ENCODE measurements at places on chromosomes 6 and 20. TPM values are rescaled to one million over a fixed set of nuclear protein-coding genes. Genes with fewer than 3 reads are reported as not detected.

GRM1 gene
- polyA plus RNA-seq: 0.08 TPM

UST gene
- 19.5 TPM for polyA plus RNA-seq

PLCB4 gene
- 6.4 TPM for polyA plus RNA-seq

ARFGEF3 gene
- 0.36 TPM for polyA plus RNA-seq

UNC93A gene
- not detected for polyA plus RNA-seq

PTK6 gene
- polyA plus RNA-seq: 0.30 TPM

SULF2 gene
- polyA plus RNA-seq: 37.5 TPM

IP6K3 gene
- 16.9 TPM for polyA plus RNA-seq

OR2B6 gene
- polyA plus RNA-seq: not detected

HTR1B gene
- polyA plus RNA-seq: not detected

SOX18 gene
- 7.9 TPM for polyA plus RNA-seq

MAP7 gene
- polyA plus RNA-seq: 0.35 TPM

TRIM15 gene
- not detected for polyA plus RNA-seq

CST8 gene
- polyA plus RNA-seq: not detected

RBM24 gene
- polyA plus RNA-seq: not detected

FABP7 gene
- polyA plus RNA-seq: 2.9 TPM

ABCC10 gene
- polyA plus RNA-seq: 29.7 TPM

CPNE5 gene
- 29.3 TPM for polyA plus RNA-seq

RSPH4A gene
- polyA plus RNA-seq: 0.39 TPM

ALDH8A1 gene
- 2.6 TPM for polyA plus RNA-seq

XKR7 gene
- polyA plus RNA-seq: 0.07 TPM

BPIFA1 gene
- not detected for polyA plus RNA-seq

MC3R gene
- polyA plus RNA-seq: not detected

CAGE1 gene
- not detected for polyA plus RNA-seq

RALGAPA2 gene
- 25.9 TPM for polyA plus RNA-seq

SLC16A10 gene
- polyA plus RNA-seq: 1.9 TPM

LAMP5 gene
- 0.31 TPM for polyA plus RNA-seq

FOXS1 gene
- polyA plus RNA-seq: not detected

ZNF391 gene
- 3.9 TPM for polyA plus RNA-seq

SLC22A2 gene
- polyA plus RNA-seq: not detected

GATA5 gene
- not detected for polyA plus RNA-seq

PNPLA1 gene
- polyA plus RNA-seq: not detected

BANF2 gene
- polyA plus RNA-seq: not detected

STMND1 gene
- 0.09 TPM for polyA plus RNA-seq

RIPPLY2 gene
- polyA plus RNA-seq: not detected

IL20RA gene
- not detected for polyA plus RNA-seq

GPR6 gene
- polyA plus RNA-seq: not detected

LCA5 gene
- polyA plus RNA-seq: 6.4 TPM

CNKSR3 gene
- polyA plus RNA-seq: 18.1 TPM

RUNX2 gene
- polyA plus RNA-seq: 0.34 TPM

MYMX gene
- polyA plus RNA-seq: 25.7 TPM

LY6G6D gene
- not detected for polyA plus RNA-seq

FOXC1 gene
- polyA plus RNA-seq: 2.2 TPM

CALHM4 gene
- not detected for polyA plus RNA-seq

Measured in muscle of arm (tissue), 14 donors.